ENCODE measurements at places on chromosomes 12 and 14.

DNA sequence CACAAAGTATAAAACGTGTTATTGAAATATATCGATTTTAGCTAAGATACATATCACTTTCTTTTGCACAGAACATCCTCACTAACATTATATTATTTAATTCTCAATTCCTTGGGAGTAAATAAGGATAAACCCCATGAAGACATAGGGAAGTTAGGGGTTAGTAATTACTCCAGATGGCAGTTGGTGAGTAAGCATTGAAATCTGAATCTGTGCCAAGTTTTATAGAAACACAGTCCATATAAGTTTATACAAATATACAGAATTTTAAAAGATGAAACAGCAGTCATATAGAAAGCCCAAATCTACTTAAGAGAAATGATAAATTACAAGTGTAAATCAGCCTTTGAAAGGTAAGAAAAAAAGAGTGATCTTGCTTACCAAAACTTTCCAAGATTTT, 200.4 kb upstream of the SYT10 start:
- DNase-seq, result no peak

- no peak for DNase-seq
Measured at GRCh38 chr12:67764946-67765619, 116.5 kb downstream of the DYRK2 start.

GRCh38 chr14:101215927-101216326, 312.4 kb upstream of the RTL1 start:
- no peak for DNase-seq

DNA sequence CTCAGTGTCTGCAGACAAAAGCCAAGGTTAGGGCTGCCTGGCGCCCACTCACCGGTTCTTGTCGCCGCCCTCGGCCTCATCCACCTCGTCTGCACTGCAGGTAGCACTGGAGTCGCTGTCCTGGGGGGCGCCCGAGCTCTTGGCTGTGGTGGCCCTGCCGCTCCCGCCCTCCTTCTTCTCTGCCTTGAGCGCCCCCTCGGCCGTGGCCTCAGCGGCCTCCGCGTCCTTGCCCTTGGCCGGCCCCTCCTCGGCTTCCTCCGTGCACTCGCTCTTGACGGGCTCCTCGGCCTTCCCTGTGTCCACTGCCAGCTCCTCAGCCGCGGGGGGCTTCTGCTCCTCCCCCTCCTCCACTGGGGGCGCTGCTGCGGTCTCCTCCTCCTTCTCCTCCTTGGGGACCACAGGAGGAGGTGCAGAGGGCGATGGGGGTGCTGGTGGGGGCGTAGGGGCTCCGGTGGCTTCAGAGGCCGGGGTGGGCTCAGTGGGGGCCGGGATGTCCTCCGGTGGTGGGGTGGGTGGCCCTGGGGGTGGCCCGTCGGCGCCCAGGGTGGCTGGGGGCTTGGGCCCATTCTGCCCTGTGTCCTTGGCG, 77.2 kb downstream of the RFLNA start:
- DNase-seq, result no peak

DNA sequence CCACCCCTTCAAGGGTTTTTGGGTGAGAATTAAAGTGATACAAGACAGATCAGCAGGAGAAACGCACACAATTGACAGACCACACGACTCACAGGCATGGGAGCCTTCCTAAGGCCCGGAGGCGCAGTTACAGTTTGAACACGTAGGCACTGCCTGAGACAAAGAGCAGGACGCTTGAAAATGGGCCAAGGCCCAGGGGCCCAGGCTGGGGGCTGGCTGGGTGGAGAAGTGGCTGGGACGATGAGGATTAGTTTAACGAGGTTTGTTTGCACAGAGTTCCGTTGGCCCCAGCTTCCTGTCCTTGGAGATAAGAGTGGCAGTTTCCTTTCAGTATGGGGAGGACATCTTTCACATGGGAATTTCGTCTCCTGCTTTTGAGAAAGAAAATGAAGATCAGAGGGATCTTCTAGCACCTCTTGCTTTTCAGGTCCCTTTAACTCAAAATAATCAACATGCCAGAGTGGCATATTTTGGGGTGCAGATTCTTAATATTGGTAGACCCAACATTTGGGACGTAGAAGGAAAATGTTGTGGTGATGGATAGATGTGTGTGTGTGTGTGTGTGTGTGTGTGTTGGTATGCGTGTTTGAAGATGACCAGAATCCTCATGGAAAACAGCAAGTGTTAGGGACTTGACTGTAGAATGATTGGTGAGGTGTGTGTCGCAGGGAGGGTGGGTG, 44.6 kb downstream of the DLK1 start:
- DNase-seq, result peak; percentile 12

Measured in CD4-positive, alpha-beta T cell (primary cell).